ENCODE measurements at places on chromosomes 3 and 15.

GRCh38 chr3:189820365-189820720, 189.2 kb downstream of the TP63 start:
- no peak for DNase-seq

- DNase-seq: no peak
These were observed 75.5 kb downstream of the NEDD4 start for GRCh38 chr15:55917881-55918296.

GRCh38 chr3:156760333-156760732, 65.8 kb upstream of the LEKR1 start:
- no peak for DNase-seq

GRCh38 chr15:45794712-45795439, 160.0 kb downstream of the SQOR start:
- no peak for DNase-seq

Measured in glutamatergic neuron (in vitro differentiated cells).